ENCODE measurements at places on chromosomes 7 and 10.

- DNase-seq = no peak
Measured at GRCh38 chr10:86285136-86285790, 81.3 kb downstream of the GRID1 start.

- DNase-seq = peak; percentile 13
Measured at GRCh38 chr10:86599729-86600128, 54.6 kb upstream of the OPN4 start.

GRCh38 chr10:78215645-78216044, 182.0 kb downstream of the RPS24 start:
- DNase-seq = no peak

DNA sequence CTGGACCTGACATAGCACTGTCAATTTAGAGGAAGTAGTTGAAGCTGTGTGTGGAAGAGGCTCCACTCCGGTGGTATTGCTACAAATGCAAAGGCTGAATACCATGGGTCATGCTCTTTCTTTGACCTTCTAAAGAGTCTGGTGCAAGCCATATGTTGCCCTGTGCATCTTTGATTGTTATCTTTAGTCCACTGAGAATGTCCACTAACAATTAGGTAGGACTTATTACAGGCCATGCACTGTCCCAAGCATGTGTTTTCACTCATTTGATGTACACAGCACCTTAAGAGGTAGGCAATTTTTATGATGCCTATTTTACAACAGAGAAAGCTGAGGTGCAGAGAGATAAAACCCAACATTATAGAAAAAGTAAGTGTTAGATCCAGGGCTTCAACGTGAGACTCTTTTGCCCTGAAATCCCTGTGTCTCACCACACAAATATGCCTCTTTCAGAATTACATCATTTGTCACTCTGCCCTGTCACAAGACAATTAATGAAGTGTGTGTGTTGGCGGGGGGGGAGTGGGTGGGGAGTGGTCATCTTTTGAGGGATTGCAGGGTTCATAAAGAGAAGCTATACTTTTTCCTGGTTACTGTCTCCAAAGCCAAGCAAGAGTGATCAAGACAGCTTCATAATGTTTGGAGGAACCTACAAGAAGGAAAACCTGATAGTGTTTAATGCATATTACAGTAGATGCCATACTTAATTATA, 637.6 kb upstream of the IGFBP3 start:
- DNase-seq = no peak

DNA sequence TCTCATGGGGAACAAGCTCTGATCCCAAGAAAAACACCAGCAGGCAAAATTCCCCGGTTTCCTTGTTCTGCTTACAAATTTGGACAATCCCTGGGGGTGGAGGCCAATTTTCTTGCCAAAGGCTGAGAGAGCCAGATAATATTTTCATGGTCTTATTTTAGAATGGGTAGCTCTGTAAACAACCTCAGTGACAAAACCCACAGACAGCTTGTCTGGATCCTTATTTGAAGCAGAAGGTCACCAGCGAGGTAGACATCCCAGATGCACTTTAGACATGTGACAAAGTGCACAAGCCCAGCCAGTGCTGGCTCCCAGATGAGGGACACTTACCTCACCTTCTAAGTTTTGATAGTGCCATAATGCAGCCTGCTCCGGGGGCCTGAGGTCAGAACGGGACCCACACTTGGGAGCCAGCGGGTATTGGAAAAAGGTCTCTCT, 102.6 kb upstream of the DDC start:
- no peak for DNase-seq

- DNase-seq = no peak
Measured at GRCh38 chr7:27704422-27705199, 35.4 kb upstream of the TAX1BP1 start.

DNA sequence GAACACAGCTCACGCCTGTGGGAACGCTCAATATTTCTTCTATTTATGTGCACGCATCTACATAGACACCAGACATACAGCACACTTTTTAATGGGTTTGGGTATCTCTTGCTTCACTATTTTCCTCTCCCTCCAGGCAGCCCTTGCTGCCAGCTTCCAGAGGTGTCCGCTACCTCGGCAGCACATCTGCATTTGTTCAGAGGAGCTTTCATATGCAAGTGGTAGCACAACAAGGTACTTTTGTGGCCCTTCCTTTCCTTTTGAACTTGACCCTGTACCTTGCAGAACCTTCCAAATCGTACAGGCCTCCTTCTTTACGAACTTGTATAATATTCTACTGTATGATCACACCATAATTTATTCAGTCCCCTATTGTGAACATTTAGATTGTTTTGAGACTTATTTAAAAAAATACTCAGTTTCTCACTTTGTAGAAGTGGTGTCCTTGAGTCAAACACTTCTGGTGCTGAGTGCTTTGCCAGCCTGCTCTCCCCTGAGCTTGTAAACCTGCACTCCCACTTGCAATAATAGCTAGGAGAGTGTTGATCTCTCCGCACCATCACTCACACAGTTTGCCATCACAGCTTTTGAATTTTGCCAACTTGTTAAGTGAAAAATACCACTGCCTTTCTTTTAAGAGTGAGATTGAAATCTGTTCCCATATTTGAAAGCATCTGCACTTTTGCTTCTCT, 106.0 kb upstream of the ZNF32 start:
- no peak for DNase-seq

DNA sequence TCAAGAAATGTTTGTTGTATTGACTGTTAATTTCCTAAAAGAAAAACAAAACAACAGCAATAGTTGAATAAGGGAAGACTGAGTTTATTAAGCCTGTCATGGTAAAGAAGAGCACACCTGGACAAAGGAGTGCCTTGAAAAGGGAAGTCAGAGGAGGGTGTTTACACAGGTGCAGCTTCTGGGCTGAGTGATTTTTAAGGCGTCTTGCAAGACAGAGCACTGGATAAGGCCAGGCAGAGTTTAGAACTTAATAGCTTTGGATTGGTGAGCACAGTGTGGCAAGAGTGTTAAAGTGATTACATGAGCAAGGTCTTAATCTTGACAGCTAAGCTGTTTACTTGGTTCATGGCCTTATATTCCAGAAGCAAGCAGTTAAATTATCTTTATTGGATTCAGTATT, 423.2 kb downstream of the CNTNAP2 start:
- no peak for DNase-seq

DNA sequence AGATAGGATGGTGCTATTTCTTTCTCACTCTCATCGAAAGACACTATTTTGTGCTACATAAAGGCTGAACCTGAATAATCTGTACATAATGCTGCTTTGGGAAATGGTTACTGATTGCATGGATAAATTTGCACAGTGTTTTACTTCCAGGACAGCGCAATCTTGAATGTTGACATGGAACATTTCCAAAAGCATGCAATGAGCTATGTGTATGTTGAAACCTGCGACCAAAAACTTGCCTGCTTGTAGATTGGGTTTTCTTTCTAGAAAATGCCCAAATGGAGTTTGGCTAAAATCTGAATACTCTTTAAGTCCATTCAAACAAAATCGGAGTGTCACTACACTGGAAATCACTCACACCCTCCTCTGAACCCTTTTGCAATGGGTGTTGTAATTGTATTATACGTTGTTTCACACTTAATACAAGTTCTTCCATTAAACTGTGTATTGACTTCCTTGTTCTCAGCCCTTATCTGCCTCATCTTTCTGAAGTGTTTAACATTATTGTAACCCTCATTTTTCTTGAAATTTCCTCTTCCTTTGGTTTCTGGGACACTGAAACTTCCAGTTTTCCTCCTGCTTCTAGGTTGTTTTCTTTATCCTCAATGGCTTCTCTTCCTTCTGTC, 73.7 kb upstream of the CAPZA2 start:
- no peak for DNase-seq

- DNase-seq = no peak
Measured at GRCh38 chr7:47313564-47313963, 268.3 kb downstream of the TNS3 start.

DNA sequence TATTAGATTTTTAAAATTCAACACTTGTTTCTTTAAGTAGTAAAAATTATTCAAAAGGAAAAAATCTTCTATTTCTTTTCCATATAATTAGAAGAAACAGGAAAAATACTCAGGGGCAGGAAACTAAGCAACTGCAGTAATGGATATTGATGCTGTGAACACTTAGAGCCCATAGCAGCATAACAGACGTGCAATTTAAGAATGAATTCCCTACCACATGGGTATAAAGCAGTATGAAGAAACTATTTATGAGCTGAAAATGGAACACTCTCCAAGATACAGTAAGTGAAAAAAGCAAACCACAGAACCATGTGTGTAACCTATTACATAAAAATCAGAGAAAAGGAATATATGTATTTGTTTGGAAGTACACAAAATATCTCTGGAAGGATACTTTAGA, 30.8 kb downstream of the ARHGAP19 start:
- DNase-seq = no peak

DNA sequence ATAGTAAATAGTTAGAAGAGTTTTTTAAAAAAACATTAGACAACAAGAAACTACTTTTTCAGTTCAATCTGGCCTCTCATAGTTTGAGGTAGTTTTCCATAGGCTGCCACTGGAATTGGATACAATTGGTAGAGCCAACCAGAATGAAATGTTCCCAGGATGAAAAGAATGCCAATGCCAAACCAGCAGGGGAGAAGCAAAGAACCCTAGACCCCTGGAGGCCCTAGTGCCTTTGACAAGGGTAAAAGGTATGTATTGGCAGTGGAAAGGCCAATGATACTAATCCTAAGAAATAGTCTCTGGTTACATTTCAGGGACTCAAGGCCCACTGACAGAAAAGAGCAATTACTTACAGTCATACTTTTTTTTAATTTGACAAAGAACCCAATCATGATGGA, 77.4 kb upstream of the SEM1 start:
- DNase-seq = no peak

- no peak for DNase-seq
Measured at GRCh38 chr10:130807721-130808120, 503.8 kb downstream of the TCERG1L start.

DNA sequence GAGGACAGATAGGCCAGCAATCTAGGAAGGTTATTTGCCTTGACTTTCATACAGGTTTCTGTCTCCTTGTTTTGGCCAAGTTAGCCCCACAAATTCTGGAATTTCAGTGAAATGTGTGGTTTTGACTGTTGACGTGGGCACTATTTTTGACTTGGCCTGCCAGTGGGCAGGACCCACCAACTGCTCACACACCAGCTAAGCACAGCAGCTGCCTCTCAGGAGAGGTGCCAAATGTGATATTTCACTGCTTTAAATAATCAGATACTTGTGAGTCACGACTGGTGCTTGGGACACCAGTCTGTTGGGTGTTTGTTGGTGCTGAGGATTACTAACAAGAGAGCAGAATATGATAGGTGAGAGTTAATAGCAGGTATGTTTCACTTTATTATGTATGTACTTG, 409.7 kb upstream of the MTPN start:
- DNase-seq = no peak

- no peak for DNase-seq
Measured at GRCh38 chr7:155568842-155569494, 22.6 kb upstream of the CNPY1 start.

DNA sequence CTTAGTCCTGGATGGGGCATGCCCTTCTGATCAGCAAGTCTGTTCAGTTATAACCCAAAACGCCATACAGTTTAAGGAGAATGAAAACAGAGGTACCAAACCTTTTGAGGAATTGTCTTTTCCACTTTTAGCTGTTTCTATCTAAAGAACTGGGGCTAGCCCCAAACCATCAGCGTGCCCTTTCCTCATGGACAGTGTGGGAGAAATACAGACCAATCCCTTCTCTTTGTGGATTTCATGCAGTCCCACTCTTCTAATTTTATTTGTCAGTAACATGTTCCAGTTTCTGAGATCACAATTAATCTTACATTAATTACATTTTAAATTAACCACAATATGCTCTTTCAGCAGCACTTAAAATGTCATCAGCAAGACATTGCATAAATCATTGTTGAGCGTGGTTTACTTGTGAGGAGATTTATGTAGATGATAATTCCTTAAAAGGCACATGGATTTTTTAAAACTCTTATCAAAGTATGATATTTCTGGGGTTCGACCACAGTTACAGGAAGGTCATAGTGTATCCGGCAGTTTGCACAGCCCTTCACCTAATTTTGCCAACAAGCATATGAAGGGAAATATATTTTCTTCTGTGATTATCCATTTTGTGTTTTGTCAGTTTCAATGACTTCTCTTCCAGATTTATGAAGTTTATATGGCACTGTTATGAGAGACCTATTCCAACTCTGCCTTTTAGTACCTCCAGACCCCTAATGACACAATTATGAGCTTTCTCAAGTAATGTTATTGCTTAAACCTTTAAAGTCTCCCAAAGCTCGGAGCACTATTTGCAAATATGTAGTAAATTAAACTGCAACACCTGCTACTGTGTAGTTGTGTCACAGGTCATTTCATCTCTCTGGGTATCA, 868.4 kb upstream of the C7orf33 start:
- DNase-seq = no peak

DNA sequence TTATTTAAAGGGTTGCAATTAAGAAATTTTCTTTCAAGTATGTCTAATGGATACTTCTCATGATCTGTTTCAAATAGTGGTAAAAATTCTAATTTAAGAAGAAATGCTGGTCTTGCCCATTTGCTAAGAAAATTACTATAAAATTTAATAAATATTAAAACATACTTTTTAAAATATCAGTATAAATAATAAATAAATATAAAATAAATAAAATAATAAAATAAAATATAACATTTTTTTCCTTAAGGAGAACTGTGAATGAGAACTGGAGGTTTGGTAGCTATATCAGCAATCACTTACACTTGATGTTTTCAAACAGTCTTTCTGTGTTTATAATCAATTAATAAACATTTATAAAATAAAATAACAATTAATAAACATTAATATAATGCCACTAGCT, 266.1 kb downstream of the HGF start:
- DNase-seq = no peak

GRCh38 chr7:30642789-30643188, 39.5 kb downstream of the CRHR2 start:
- DNase-seq = no peak

- DNase-seq = no peak
Measured at GRCh38 chr7:158111049-158111751, 476.4 kb downstream of the PTPRN2 start.

GRCh38 chr10:63977329-63977923, 456.2 kb downstream of the REEP3 start:
- no peak for DNase-seq
